Liver (tissue), 10 donors: ENCODE measurements at places on chromosomes 6 and 20.

- no peak for DNase-seq
These were observed 52.4 kb downstream of the TTI1 start for GRCh38 chr20:37980876-37981275.

GRCh38 chr6:72948153-72948552, 277.1 kb downstream of the KHDC1L start:
- DNase-seq: no peak

DNA sequence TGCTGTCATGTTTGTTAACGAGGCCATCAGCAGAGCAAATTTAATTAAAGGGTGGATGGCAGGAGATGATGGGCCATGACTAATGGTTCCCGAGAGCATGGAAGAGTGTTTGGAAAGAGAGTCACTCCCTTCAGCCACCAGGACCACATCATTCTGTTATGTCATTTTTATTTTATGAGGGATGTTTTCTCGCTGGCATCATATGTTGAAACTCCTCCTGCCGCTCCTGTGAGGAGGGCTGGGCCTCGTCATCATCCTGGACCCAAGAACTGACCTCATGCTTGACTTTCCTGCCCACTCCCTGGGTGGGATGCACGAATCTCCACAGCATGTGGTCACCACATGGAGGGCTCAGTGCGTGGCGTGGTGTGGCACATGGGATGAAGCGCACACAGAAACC, 86.4 kb upstream of the FRMD1 start:
- DNase-seq: no peak

DNA sequence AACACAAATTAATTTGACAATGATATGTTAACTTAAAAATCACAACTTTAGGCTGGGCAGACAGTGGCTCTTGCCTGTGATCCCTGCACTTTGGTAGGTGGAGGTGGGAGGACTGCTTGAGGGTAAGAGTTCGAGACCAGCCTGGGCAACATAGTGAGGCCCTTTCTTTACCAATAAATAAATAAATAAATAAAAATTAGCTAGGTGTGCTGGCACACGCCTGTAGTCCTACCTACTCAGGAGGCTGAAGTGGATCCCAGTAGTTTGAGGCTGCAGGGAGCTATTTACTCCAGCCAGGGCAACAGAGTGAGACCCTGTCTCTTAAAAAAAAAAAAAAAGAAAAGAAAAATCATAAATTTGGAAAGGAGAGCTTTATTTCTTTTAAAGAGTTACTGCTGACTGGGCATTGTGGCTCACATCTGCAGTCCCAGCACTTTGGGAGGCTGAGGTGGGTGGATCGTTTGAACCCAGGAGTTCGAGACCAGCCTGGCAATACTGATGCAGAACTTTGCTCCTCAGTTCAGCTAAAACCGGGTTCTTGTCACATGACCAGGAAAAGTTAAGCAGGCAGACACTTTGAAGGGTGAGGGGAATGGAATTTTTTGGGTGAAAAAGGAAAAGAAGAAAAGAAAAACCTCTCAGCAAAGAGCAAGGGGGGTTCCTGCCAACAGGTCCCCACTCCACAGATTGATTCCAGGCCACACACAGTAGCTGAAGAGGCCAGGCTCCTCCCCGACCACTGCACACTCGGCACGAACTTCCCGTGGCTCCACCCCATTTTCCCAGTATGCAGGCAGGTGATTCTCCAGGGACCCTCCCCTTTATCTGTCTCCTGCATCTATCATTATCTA, 44.0 kb upstream of the DDR1 start:
- no peak for DNase-seq
